ENCODE measurements at places on chromosomes 2 and 18. TPM values are rescaled to one million over a fixed set of nuclear protein-coding genes. Genes with fewer than 3 reads are reported as not detected.

DNA sequence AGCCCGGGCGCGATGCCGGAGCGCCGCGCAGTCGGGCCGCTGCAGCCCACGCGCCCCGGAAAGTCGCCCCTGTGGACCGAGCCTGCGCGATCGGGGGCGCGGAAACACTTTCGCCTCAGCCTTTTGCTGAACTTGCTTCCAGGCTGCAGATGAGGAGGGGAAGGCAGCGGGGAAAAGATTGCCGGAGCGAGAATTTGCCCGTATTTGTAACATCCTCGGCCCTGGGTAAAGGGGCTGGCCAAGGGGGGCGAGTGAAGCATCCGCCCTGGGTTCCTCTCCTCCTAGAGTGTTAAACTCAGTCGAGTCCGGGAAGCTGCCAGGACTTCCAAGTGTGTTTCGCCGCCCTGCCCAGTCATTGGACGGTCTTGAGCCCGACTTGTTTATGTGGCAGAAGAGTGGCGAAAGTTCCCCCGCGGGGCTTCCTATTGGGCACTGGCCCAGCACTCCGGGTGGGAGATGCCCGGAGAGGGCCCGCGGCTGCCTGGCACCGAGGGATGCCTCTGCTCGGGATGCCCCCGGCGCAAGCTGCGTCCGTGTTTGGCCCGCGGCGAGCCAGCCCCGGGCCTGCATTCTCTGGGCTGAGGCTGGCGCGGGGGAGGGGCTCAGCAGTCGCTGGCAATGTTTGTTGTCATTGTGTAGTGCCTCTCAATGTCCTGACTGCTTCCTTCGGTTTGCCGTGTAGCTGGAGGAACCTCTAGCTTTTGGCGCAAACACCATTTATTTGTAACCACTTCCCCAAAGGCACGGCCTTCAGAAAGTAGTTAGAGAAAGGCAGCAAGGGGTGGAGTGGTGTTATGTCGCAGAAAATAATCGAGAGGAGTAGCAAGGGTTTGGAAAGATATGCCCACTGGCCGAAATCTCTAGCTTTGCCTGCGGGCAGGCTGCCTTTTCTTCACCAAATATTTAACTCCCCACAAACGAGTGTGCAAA is 1.1 kb downstream of the CYBRD1 start:
- peak; percentile 77 for DNase-seq

GRCh38 chr2:151523850-151524249 is 114.1 kb downstream of the RIF1 start:
- DNase-seq, result peak; percentile 3

DNA sequence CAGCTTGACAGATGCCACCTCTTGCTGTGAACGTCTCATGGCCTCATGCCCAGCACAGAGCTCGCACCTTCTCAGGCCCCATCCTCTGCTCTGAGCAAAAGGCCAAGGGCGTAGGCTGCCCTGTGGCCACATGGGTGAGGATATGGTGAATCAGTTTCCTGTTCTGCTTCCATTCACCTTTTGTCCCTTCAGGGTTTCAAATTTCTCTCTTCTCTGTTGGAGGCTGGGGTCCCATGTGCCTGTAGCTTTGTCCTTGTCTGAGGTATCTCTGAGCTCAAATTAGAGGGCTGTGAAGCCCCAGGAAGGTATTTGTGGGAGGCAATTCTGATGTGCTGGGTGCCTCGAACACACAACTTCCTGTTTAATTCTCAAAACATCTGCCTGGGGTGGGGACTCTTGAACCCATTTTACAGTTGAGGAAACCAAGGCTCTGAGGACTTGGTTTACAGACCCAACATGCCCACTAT is 29.0 kb downstream of the ZAP70 start:
- DNase-seq, result no peak

DNA sequence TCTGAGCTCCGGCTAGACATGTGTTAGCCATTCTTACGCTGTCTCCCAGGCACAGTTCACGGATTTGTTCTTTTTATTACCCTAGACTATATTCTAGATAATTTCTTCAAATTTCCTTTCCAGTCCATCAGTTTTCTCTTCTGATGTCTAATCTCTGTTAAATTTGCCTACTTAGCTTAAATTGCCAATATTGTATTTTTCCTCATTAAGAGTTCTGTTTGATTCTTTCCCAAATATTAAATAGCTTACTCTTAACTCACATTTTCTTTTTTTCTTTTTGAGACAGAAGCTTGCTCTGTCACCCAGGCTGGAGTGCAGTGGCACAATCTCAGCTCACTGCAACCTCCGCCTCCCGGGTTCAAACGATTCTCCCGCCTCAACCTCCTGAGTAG is 21.2 kb downstream of the CROCC2 start:
- no peak for DNase-seq

DNA sequence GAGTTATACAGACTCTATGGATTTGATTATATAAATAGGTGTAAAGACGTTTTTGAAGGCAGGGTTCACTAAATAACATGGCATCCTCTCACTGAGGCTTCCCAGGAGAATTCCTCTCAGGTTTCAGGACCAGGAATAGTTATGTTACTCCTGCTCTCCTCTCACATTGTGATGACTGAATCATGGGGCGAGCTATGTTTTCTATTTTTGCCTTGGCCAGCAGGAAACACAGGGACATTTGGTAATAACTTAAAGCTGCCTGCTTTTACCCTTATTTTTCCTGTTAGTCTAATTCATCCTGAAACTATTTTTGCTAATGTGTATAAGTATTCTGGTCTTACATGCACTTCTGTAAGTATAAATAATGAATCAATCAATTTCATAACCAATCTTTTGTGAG is 115.3 kb upstream of the ITGB6 start:
- DNase-seq, result peak; percentile 48

GRCh38 chr2:241111440-241111805 is 9.3 kb upstream of the MTERF4 start:
- DNase-seq, result no peak

- DNase-seq, result no peak
Observed at GRCh38 chr18:75524181-75524580, 96.7 kb upstream of the SMIM21 start.

DNA sequence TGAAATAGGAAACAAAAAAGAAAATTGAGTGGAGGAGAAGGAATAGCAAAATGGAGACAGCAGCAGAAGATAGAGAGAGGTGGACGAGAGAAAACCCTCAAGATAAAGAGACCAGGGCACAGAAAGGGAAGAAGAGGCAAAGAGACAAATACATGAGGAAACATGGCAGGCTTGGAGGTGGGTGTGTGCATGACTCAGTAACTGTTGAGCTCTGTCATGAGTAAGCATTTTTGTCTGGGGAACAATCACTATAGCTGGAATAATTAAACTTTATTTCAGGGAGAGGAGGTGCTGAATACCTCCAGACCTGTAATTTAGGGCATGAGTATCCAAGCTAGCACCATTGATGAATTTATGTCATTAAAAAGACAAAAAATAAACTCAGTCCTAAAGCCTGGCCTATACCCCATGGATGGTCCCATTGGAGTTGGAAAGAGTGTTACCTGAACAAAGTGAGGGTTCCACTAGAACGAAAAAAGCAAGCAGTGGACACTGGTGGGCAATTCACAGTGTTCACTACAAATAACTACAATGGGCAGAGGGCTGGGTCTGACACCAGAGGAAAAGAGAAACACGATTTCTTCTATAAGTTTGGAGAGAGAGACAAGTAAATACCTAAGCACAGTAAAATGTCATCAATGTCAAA is 145.5 kb downstream of the ADCYAP1 start:
- DNase-seq, result peak; percentile 32

- DNase-seq, result no peak
Observed at GRCh38 chr18:59460072-59460420, 101.0 kb upstream of the LMAN1 start.

- no peak for DNase-seq
Observed at GRCh38 chr18:54323970-54324369, 33.7 kb downstream of the STARD6 start.

GRCh38 chr18:22411446-22411845 is 6.3 kb downstream of the CTAGE1 start:
- DNase-seq, result peak; percentile 68

DNA sequence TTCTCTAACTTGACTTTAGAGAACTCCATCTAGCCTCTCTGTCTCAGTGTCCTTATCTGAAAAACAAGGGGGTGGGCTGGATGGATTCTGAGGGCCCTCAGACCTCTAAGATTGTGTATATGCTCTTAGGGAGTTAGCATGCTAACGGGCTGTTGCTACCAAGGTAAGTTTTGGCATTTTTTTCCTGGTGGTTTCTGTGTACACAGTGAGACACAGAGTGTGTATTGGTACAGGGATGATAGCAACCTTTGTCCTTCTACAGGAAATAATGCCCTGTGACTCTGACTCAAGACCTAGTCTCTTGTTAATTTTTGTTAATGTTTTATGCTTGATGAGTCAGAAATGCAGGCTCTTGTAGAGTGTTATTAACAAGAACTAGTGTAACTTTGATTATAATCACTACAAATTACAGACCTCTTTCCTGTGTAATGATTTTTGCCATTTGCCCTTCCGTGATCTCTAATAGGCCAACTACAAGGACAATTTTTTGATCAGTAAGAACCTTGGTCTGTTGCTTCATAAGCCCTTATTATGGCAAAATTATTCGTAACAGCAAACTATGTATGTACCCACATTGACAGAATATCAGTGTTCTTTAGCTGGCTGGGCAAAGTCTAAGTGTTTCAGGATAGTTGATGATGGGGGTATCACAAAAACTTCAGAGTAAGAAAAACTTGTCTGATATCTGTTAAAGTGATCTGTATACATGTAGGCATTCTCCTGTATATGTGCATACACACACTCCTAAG is 89.7 kb downstream of the SPTBN1 start:
- peak; percentile 57 for DNase-seq

DNA sequence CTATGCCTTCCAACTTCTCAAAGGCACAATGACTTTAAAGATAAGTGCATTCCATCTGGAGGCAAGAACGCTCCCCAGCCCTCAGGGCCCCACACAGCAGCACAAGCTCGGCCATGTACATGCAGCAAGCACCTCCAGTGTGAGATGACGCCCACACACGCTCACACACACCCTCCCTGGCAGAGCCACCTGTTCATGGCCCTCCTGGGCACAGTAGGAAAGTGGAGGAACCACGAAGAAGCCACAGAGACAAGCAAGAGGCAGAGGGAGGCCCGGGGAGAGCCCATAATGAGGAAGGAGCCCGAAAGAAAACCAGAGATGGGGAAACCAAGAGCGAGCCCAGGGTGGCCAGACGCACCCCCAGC is 21.7 kb downstream of the BIN1 start:
- peak; percentile 27 for DNase-seq

- DNase-seq, result peak; percentile 52
Observed at GRCh38 chr2:222797261-222797660, 63.6 kb upstream of the ACSL3 start.

GRCh38 chr2:216632952-216633615 is at the start of gene IGFBP2:
IGFBP2 (plus strand) TSS chr2:216633420; CDS start chr2:216633524, 104 bp downstream.
- DNase-seq, result peak; percentile 60

The SH2D6 gene
- total RNA-seq, result 0.64 TPM

The ZNF513 gene
- 13.7 TPM for total RNA-seq

The FSHR gene
- total RNA-seq, result 0.38 TPM

The RUFY4 gene
- not detected for total RNA-seq

The DPY30 gene
- 71.1 TPM for total RNA-seq

The AKAIN1 gene
- total RNA-seq, result not detected

Measured in astrocyte (in vitro differentiated cells and primary cell).